Activated CD4-positive, alpha-beta T cell treated with anti-CD3 and anti-CD28 coated beads, Interleukin-2, amount 50 U/mL, for 4 hours (primary cell): ENCODE measurements at places on chromosomes 6 and 20.

DNA sequence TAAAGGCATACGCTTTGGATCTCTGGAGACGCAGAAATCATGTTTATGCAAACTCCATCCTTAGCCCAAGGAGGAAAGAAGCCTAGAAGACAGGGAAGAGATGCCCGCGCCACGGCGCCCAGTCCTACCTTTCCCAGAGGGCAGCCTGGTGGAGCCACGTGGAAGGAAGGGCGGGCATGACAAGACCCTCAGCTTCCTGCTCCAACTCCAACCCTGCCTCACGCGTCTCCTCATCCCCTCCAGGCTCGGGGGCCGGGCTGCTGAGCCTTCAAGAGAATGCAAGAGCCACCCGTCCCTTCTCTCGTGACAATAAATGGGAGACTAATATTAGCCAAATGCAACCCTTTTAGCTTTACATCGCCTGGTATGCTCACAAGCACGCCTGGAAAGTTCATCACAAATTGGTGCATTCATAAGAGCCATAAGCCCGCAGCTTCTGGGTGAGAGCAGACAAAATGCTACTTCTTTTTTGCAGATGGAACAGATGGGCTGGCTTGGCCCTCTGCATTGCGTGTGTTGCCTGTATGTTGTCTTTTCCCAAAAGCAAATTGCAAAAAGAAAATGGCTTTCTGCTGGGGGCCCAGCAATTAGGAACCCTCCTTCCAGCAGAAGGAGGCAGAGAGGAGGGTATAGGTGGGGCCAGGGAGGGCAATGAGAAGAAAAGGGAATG is 8.2 kb upstream of the NTSR1 start:
- DNase-seq, result no peak

DNA sequence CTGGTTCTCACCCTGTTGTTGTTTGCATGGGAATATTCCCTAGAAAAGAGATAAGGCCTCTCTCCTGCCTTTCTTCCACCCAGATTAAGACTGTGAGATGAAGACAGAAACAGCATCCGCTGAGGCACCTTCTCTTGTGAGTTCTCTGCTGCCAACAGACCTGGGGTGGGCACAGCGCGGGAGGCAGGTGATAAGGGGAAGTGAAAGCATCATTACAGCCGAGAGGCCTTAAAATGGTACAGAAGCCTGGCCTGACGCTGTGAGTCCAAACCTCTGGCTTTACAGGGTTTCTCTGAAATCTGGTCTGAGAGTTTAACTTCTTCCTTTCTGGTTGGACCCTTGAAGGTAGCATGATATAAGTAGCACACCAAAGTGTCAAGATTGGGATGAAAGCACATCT is 21.0 kb upstream of the IYD start:
- DNase-seq, result no peak

DNA sequence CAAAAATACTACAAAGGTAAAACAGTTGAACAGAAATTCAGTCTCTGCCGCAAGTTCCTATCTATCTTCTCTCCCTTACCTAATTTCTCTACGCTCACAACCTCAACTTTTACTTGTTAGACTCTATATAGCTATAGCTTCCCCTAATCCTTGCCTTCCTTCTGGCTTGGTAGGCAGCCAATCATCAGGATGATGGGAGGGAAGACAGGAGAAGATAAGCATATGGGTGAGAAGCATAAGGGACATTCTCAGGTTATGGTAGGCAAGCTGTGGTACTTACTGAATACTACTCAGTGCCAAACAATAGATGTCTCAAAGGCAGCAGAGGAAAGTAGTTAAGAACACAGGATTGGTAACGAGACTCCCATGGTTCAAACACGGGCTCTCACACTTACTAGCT is 7.8 kb downstream of the CCNC start:
- DNase-seq, result no peak

GRCh38 chr6:24897186-24897585 is 38.6 kb downstream of the RIPOR2 start:
- no peak for DNase-seq

DNA sequence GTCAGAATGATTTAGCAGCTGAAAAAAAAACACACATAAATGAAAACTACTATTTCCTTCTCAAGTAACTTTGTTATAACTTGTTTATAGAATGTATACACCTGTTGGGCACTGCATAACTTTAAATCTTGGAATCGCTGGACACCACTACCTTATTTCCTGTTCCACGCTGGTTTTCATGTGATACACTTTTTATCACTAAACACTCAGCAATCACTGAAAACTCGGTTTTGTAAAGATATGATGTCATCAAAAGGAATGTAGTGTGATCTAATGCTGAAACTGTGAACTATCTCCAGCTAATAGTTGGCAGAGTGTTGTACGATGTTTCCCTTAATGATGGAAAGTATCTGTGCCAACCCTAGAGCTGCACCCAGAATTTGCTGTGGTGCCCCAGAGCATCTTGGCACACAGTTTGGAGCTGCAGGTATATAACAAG is 127.9 kb downstream of the BACH2 start:
- no peak for DNase-seq

- DNase-seq, result no peak
Measured at GRCh38 chr6:12528136-12528535, 188.4 kb upstream of the PHACTR1 start.

GRCh38 chr20:12699374-12700228 is 309.2 kb upstream of the SPTLC3 start:
- no peak for DNase-seq

DNA sequence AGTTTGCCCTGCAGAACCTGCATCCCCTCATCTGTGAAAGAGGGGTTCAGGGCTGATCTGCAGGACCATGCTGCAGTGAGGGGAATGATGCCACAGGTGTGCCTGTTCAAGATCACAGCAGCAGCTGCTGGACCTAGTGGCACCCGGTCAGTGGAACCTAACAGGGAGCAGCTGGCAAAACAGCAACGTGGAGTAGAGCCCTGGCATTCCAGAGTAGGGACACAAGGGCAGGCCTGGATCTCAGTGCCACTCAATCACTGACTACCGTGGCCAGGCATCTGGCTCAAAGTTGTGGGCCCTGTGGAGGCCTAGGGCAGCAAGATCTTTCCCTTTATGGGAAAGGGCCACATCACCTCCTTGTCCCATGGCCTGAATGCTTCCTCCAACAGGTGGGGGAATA is 62.2 kb downstream of the INSM1 start:
- no peak for DNase-seq

GRCh38 chr6:140380427-140381218 is 1006.2 kb upstream of the CITED2 start:
- no peak for DNase-seq

DNA sequence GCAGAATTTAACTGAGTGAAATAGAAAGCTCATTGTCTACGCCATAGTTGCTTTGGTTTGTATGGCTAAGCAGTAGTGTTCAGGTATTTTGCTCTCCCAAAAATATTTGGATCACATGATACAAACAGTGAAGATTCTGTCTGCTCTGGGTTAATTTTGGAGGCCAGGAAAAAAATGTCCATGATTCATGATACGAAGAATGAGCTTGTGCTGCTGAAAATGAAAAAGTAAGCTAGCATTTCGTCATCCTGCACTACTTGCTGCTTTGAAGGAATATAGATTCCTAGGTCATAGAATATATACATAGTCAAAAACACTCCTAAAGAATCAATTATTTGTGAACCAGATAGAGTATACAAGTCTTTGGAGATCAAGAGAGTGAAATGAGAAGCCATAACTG is 8.3 kb downstream of the WRNIP1 start:
- no peak for DNase-seq

GRCh38 chr20:36362978-36363713 is 57.0 kb downstream of the DLGAP4 start:
- DNase-seq, result no peak

DNA sequence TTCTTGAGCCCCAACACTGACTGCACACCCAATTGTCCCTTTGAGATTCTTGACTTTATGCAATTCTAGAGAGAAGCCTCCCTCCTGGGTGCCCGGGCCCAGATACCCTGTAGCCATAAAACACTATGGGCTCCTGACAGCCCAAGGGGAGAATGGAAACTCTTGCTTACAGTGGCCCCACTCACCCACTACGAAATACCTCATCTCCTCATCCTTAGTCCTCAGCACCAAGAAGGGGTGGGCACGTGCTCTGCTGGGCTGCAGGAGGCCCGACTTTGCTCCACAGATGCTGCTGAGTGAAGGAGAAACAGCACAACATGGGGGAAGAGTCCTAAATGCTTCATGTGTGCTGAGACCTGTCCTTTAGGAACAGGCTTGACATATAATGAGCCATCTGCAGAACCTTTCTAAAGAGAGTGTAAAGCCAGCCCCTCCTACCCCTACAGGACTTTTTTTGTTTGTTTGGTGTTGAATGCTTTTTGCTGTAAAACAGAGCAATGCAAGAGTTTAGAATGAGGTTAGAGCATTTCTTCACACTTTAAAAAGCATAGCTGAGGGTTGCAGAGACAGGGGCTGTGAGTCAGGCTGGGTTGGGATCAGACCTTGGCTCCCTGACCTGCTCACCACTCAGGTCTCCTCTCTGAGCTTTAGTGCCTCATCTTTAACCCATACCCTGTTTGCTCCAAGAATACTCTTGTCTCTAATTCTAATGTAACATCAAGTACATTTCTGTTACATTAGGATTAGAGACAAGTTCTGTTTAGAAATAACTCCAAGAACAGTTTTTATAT is 17.6 kb upstream of the SIRPG start:
- DNase-seq, result no peak

DNA sequence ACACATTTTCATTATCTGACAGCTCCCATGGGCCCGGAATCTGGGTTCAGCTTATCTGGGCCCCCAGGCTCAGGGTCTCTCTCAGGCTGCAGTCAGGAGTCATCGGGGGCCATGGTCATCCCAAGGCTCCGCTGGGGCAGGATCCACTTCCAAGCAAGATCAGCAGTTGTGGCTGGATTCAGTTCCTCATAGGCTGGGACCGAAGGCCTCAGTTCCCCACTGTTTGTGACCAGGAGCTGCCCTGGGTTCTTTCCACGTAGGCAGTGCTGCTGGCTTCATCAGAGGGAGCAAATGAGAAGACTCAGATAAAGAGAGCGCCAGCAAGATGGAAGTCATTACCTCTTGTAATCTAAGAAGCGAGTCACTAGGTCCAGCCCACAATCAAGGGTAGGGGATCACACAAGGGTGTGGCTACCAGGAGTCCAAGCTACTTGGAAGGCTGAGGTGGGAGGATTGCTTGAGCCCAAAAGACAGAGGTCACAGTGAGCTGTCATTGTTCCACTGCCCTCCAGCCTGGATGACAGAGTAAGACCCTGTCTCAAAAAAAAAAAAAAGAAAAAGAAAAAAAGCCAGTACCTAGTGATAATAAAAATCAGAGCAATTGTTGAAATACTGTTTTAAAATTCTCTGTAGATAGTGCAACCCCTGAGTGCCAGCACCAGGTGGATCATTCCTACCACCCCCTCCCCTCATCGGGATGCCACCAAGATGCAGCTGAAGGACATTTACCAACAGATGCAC is 162.7 kb downstream of the NFATC2 start:
- DNase-seq, result no peak

DNA sequence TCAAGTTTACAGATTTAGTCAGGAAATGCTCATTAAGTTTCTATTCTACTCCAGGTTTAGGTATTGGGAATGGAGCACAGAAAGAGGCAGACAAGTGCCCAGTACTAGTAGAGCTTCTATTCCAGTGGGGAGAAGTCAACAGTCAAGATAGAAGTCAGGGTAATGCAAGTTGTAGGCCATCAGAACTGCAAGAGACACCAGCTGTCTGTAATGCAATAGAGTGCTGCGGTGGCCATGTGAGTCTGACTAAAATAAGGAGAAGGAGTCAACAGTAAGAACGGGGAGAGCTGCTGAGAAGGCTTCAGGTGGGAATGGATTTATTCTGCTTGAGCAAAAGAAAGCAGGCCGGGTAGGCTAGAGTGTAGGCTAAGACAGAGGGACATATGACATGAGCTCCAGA is 515.0 kb downstream of the QKI start:
- DNase-seq, result no peak

- DNase-seq, result no peak
Measured at GRCh38 chr6:132382630-132383175, 18.6 kb downstream of the MOXD1 start.

- no peak for DNase-seq
Measured at GRCh38 chr6:143684486-143684885, 6.7 kb downstream of the PHACTR2 start.

DNA sequence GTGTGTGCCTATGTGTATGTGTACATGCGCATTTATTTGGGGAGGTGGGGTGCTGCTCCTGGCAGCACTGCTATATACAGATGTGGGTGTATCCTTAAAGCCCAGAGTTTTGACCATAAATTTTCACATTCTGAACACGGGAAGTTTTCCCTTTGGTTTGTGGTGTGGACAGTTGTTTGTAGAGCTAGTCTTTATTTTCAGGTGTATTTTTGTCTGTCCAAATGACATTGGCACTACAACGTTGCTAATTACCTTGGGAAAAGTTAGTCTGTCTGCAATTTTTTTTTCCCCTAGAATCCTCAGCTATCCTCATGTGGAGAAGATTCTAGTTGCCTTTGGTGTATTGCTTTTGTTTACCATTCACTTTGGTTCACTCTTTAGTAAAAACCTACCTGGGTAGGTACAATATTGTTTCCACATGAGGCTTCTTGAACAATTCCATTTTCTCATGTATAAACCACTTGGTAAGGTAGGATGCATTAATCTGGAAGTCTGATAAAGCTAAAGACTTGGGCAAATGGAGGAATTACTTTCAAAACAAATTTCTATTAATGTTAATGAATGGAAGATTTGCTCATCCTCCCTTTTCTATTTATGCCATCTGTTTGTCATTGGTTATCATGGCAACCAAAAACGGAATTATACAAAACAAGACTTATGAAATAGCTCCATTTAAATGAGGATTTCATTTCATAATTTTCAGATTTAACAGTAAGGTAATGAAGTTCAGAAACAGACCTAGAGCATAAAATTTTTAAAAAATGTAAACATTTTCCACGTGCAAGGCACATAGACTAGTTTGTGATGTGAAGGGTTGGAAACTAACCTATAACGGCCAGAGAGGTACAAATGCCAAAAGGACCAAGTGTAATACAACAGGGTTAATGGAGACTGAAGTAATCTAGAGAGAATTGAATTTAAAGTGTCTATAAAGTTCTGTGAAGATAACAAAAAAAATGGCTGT is 3.9 kb downstream of the CCN2 start:
- DNase-seq, result no peak

- DNase-seq, result no peak
Measured at GRCh38 chr20:24493181-24493580, 23.8 kb downstream of the SYNDIG1 start.

GRCh38 chr6:98574984-98575383 is 259.4 kb upstream of the POU3F2 start:
- no peak for DNase-seq

- no peak for DNase-seq
Measured at GRCh38 chr20:23235173-23236027, 115.2 kb upstream of the NXT1 start.

DNA sequence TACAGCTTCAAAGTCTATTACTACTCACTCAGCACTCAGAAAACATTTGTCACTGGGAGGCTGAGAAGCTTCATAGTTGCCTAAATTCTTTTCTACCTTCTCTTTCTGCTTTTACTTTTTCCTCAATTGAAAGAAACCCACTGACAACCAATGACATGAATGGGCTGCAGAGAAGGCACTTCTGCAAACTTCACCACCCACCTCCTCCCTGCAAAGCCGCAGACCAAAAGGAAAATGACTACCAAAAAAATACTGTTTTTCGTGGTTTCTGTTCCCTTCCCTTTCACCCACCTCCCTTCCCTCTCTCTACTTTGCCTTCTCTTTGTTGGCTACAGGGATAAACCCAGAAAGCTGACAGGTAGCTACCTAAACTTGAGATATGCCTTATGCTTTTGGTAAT is 3.2 kb downstream of the GNAS-AS1 start:
- no peak for DNase-seq
